Activated CD4-positive, alpha-beta T cell treated with anti-CD3 and anti-CD28 coated beads for 36 hours (primary cell): ENCODE measurements at places on chromosomes 2 and 18. TPM values are rescaled to one million over a fixed set of nuclear protein-coding genes. Genes with fewer than 3 reads are reported as not detected.

DNA sequence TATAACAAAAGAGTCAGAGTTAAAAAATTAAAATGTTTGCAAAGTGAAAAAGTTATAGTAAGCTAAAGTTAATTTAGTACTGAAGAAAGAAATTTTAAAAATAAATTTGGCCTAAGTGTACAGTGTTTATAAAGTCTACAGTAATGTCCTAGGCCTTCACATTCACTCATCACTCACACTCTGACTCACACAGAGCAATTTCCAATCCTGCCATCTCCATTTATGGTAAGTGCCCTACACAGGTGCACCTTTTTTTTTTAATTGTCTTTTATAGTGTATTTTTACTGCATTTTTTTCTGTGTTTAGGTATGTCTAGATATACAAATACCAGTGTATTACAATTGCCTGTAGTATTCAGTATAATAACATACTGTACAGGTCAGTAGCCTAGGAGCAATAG, 562.9 kb downstream of the PIK3C3 start:
- H3K4me3 ChIP-seq, result no peak overlapping the region
- DNase-seq, result no peak
- H3K27me3 ChIP-seq, result no peaks in the 10 kb centered on the region
- H3K4me1 ChIP-seq, result no peaks in the 10 kb centered on the region

DNA sequence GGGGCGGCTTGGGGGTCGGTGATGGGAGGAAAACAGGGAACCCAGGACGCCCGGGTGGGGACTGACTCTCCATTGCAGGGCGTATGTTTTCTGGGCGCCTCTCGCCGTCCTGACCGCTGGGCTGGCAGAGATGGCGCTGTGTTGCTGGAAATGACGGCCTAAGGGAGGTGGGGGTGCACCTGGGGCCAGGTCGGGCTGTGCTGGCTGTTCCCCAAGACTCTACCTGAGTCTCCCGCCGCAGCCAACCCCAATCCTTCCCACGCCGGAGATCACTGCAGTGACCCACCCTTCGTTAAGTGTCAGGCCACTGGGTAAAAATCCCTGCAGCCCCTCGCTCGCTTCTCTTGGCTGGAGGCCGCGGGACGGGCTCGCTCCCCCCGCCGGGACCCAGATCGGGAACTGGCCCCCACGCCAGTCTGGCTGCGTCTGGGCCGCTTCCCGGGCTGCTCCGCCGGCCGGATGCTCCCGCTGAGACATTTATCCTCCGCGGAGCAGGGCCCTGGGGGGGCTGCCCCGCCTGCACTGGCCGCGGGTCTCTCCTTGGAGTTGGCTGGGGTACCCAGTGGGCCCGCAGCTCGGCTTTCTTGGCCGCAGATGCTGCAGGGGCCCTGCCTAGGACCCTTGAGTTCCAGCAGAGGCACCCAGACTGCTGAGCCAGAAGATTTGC, 7.8 kb upstream of the ARMC9 start:
- H3K4me3 ChIP-seq, result no peak overlapping the region
- H3K27ac ChIP-seq, result no peak overlapping the region
- H3K27me3 ChIP-seq, result peaks cover 12% of the 10 kb centered on the region
- H3K36me3 ChIP-seq, result no peaks in the 10 kb centered on the region
- DNase-seq, result no peak

DNA sequence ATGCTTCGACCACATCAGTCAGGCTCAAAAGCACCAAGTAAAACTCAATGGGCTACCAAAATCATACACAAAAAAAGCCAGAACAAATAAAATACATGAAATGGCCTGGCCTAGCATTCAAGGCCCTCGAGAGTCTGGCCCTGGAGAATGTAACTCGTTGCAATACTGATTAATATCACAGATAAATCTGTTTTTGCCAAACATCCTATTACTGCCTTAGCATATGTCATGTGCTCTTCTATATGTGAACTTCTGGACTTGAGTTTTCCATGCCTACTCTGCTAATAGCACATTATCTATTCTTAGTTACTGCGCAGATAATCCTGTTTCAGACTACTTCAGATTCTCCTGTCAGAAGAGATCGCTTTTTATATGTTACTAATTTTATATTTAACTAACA, 250.7 kb upstream of the SMAD7 start:
- peaks cover 14% of the 10 kb centered on the region for H3K36me3 ChIP-seq
- DNase-seq, result no peak
- no peaks in the 10 kb centered on the region for H3K27me3 ChIP-seq
- no peak overlapping the region for H3K27ac ChIP-seq
- H3K4me3 ChIP-seq, result no peak overlapping the region
- H3K4me1 ChIP-seq, result no peaks in the 10 kb centered on the region

EPB41L3 gene
- total RNA-seq, result 10.4 TPM
